ENCODE measurements at places on chromosomes 6 and 20.

DNA sequence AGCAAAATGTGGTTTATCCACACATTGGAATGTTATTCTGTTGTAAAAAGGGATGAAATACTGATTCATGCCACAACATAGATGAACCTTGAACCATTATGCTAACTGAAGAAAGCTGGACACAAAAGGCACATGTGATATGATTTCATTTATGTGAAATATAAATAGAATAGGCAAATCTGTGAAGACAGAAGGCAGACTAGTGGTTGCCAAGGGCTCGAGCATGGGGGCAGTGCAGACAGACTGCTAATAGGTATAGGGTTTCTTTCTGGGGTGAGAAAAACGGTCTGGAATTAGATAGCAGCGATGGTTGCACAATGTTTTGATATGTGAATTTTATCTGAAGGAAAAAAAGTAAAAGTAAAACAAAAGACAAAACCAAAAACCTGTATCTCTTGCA, 54.6 kb upstream of the FNDC1 start:
- DNase-seq, result no peak

DNA sequence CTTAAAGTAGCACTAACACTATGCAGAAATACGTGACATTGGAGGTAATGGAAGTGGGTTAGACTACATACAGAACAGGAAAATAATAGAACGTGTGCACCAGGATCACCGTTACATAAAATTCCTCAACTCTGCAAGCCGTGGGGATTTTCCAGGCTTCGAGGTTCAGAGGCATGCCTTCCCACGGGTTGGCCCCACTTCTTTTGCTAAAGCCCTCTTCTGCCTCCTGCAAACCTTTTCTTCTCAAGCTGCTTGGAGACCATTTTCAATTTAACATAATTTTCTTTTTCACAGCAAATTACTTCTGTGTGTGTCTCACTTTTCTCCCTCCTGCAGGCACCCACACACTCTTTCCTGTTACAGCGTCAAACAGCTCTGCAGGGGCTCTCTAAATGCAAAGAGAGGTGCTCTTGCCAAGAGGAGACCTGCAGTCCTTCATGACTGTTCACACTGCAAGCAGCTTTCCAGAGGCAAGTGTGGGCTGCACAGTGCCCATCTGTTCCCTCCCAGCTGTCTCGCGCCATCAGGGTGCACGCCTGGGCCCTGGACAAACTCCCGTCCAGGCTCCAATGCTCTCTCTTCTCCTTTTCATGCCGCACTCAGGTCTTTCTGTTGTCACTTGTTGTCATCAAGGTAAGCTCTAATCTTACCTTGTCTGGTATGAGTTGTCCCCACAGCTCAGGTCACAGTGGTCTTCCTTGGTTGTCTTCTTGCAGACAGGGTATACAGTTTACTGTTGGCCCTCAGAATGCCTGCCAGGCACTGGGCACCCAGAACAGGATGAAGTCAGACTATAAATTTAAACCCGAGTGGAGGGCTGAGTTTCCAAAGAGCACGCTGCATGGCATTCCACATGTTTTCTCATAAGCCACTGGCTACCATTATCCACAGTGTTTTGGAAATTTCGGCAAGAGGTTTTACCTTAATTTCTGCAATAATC, 164.8 kb upstream of the GGTLC1 start:
- no peak for DNase-seq

GRCh38 chr20:22525821-22526220, 58.6 kb downstream of the FOXA2 start:
- no peak for DNase-seq

DNA sequence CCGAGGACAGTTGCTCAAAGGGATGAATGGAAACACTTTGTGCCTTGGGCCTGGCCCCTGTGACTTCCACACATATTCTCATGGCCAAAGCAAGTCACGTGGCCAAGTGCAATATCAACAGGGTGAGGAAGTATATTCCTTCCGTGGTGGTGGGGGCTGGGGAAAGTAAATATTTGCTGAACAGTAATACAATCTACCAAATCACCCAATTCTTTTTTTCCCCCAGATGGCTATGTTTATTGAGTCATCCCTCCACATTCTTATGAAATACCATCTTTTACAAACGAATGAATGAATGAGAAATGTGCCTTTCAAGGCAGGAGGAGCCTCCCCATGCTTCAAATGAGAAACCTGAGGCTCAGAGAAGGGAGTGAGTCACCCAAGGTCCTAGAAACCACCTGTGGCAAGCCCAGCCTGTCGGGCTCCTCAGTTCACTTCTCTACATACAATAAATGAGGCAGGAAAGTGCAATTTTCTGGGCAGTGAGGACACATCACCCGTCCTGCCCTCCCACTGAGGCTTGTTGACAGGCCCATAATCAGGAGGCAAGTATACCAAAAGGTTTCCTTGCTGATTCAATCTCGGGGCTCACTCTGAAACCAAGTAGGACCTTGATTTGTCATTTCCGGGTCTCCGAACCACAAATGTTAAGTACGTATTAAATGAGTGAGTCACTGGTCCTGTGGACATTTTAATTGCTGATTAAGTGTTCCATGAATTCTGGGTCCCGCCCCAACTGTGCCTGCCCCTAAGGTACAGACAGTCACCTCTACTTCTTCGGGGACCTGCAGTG, 25.3 kb upstream of the TOP1 start:
- DNase-seq, result peak; percentile 88

GRCh38 chr6:160198606-160199211, 59.9 kb downstream of the SLC22A2 start:
- no peak for DNase-seq

DNA sequence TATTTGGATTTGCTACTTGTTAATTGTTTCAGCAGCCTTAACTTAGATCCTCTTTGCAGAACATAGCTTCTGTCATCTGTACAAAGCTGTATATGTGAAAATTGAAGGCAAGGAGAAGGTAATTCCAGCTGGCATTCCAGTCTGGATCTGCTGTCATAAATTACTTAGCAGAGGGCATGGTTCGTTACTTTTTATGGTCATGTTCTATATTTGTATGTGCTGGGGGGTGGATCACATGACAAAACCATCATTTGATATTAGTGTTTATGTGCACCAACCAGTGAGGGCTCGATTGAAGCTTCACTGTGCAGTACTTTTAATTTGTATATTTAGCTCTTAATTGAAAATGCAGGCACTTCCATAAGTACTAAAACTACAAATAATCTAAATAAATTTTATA, 80.2 kb downstream of the CAP2 start:
- DNase-seq, result no peak

Measured in CD14-positive monocyte (primary cell).